ENCODE measurements at places on chromosomes 16 and 17.

DNA sequence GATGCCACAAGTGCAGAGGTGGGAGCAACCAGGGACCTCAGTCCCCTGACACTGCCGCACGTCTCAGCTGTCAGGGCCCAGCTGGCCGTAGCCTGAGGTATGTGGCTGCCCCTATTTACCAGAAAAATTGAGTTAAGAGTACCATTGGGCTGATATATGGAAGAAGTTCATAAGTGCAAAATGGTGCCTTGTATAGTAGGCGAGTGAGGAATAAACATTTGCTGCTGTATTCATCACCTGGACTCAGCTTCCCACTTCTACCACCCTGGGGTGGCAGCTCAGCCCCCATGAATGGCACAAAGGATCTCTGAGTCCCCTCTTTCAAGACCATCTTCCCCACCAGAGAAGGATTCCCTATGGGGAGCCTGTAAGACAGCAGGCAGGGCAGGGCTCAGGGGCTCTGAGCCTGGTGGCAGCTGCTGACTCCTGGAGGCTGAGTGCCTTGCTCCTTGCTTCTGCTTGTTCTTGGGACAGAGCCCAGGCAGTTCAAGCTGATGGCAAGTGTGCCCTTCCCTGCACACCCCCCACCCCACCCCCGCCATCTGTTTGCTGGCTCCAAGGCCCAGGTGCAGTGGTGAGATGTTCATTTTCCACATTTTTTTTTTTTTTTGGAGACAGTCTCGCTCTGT is 29.0 kb downstream of the TRPV2 start:
- DNase-seq, result peak; percentile 74

GRCh38 chr17:10614536-10615155 is 42.5 kb downstream of the MYH3 start:
- DNase-seq, result no peak

GRCh38 chr17:77909236-77909635 is 49.3 kb upstream of the TNRC6C start:
- DNase-seq, result no peak

GRCh38 chr16:8751481-8752311 is 45.7 kb downstream of the TMEM186 start:
- DNase-seq, result no peak

- DNase-seq, result no peak
These were observed 10.0 kb upstream of the CFDP1 start for GRCh38 chr16:75443298-75443697.

GRCh38 chr16:12546918-12547607 is 256.6 kb downstream of the CPPED1 start:
- DNase-seq, result no peak

- no peak for DNase-seq
These were observed 41.3 kb downstream of the RBBP6 start for GRCh38 chr16:24580665-24581064.

DNA sequence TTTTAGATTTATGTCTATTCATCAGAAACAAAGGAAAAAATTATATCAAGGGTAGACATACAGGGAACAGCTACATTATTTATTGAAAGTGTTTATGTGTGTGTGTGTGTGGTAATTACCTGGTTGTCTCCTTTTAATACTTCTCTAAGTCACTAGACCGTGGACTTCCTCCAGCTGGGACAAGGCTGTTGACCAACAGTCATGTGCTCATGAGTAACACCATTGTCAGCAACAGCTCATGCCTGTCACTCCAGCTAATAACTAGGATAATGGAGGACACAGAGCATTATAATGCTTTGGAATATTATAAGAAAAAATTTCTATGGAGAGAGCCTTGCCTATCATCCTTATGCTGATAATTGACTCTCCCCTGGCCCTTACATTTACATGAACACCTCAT is 125.3 kb upstream of the SALL1 start:
- DNase-seq, result no peak

DNA sequence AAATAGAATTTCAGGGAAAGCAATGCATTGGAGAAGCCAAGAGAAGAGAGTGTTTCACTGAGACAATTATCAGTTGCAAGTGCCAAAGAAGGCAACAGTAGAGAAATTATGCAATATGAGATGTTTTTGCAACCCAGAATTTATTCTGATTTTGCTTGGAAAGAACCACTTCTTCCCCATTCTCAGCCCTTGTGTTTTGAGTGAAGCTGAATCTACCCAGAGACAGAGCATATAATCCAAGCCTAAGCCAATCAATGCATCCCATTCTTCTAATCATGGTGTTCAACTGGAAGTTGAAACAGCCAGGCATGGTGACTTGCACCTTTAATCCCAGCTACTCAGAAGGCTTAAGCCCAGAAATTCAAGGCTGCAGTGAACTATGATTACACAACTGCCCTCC is 6.9 kb upstream of the SCNN1G start:
- DNase-seq, result no peak

- no peak for DNase-seq
These were observed 5.6 kb upstream of the TUBG2 start for GRCh38 chr17:42653179-42654124.

DNA sequence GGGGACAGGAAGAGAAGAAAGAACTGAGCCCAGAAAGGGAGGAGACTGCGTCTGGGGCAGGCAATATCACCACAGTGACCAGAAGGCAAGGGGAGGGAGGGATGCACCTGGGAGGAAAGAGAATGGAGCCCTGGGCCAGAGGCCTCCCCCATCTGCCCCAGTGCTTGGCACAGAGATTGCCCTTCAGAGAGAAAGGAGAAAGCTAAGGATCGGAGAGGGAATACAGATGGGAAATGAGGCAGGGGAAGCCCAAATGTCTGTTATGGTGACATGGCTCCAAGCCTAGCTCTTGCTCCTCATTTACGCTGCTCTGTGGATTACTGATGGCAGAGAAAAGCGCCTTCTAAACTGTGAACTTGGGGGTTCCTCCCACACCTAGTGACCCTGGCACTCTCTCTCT is 47.2 kb downstream of the PIPOX start:
- DNase-seq, result no peak

DNA sequence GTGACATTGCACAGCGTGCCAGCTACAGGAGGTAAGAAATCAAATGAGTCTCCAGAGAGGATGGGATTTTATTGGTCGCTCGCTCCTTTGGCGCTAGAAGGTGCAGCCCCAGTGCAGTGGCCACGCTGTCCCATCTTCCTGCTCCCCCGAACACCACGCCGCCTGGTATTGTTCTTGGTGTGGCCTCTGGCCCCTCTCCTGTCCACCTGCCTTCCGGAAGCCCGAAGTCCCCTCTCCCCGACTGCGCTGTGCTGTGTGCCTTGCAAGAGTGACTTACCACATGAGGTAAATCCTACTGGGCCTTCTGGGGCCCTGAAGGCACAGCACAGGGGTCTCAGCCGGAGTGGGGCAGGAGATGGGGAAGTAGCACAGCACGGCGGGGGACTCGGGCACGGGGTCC is 58.2 kb downstream of the MARCHF10 start:
- DNase-seq, result no peak

DNA sequence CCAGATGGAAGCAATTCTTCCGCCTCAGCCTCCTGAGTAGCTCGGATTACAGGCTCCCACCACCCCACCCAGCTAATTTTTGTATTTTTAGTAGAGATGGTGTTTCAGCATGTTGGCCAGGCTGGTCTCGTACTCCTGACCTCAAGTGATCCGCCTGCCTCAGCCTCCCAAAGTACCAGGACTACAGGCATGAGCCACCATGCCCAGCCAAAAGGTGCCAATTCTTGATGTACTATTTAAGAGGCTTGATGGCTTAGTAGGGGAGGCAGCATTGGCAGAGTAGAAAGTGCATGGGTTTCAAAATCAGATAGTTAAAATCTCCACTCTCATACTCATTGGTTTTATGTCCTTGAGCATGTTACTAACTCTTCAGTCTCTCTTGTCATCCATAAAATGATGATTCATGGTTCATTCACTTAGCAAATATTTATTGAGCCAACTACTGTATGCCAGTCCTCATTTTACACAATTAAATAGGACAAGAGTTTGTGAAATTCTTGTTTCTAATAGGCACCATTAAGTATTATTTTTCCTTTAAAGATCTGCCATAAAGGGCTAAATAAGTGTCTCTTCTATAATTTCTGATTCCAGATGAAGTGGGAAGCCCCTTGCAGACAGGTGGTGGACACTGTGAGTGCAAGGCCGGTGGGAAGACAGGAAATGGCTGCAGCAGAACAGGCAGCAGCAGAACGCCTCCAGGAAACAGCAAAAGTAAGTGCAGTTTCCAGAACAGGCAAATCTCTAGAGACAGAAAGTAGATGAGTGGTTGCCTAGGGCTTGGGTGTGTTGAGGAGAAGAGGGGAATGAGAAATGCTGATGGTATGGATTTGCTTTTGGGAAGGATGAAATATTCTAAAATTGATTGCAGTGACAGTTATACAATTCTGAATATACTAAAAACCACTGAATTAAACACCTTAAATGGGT is 8.2 kb upstream of the RPL27 start:
- DNase-seq, result no peak

DNA sequence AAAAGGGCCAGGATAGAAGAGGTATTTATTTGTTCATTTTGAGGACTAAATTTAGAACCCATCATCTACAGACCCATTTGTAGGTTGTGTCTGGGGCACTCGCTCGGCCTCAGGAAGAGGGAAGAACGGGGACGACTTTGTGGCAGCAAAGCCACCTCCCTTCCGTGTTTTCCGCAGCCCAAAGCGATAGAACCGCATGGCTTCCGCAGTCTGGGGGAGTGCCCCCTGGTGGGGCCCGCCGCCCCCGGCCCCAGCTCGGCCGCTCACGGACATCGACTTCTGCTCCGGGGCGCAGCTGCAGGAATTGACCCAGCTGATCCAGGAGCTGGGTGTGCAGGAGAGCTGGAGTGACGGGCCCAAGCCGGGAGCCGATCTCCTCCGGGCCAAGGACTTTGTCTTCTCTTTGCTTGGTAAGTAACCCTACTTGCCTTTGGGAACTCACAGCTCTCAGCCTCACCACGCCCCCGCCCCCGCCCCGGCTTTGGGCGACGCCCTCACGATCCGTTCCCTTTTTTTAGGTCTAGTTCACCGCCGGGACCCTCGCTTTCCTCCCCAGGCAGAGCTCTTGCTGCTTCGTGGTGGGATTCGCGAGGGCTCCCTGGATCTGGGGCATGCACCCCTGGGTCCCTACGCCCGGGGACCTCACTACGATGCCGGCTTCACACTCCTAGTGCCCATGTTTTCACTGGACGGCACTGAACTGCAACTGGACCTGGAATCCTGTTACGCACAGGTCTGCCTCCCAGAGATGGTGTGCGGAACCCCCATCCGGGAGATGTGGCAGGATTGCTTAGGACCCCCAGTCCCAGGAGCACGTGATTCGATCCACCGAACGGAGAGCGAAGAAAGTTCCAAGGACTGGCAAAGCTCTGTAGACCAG is 681 bp downstream of the TMEM102 start:
- DNase-seq, result no peak

GRCh38 chr16:969508-970385 is 1.0 kb downstream of the LMF1 start:
- no peak for DNase-seq

DNA sequence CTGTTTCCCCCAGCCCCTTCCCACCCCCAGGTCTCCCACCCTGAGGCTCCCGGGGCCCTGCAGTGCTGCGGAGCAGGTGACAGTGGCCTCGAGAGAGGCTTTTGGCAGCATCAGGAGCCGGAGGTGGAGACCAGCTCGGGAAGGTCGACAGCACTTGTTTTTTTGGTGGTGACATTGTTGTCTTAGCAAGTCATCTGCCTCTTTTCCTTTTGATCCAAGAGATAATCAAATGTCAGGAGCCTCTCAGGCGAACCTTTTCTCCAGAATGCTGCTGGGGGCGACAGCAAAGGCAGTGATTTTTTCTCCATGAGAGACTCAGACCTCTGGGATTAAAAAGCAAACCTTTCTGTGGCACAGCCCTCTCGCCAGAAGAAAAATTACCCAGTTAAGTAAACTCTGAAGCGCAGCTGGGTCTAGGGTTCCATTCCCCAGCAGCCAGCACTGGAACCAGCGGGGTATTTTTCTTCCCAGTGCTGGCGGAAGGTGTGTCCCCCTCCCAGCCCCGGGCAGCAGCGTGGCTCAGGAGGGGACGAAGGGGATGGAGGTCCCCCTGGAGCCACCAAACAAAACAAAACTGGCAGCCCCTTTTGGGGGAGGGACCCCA is 37.2 kb downstream of the GRIN2C start:
- DNase-seq, result no peak

DNA sequence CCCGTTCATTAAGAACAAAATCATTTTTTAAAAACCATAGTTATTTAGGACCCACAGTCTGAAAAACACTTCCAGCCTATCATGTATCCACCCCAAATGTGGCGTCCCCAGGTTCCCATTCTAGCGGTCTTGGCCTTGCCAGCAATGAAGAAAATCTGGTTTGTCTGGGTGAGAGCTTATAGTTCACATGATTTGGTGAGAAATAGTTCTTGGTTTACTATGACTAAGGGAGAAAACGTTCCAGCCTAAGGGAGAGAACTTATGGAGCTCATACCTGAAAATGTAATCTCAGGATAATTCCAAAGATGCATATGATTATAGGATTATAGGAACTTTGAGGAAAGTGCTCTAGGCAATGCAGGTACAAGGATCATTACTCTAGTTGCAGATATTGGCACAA is 4.8 kb downstream of the MARVELD3 start:
- no peak for DNase-seq

GRCh38 chr17:68658999-68659780 is 58.0 kb upstream of the FAM20A start:
- no peak for DNase-seq

DNA sequence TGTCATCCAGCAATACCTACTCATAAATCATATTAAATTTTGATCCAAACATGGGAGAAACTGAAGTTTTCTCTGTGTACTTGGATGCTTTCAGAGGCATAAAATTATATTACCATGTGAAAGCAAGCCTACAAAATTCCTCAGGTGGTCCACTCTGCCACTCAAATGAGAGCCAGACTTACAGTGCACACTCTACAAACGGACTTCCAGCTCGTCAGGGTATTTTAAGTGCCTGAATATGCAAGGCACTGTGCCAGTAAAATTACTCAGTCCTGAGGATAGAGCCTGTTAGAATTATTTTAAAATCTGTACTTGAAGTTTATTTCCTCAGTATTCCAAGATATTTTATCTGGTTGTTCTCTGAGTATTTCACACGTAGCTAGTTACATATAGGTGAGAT is 54.5 kb downstream of the TENT4B start:
- no peak for DNase-seq

GRCh38 chr17:59093702-59094231 is 12.9 kb downstream of the TRIM37 start:
- no peak for DNase-seq

GRCh38 chr16:76931186-76931585 is 259.8 kb upstream of the MON1B start:
- no peak for DNase-seq

DNA sequence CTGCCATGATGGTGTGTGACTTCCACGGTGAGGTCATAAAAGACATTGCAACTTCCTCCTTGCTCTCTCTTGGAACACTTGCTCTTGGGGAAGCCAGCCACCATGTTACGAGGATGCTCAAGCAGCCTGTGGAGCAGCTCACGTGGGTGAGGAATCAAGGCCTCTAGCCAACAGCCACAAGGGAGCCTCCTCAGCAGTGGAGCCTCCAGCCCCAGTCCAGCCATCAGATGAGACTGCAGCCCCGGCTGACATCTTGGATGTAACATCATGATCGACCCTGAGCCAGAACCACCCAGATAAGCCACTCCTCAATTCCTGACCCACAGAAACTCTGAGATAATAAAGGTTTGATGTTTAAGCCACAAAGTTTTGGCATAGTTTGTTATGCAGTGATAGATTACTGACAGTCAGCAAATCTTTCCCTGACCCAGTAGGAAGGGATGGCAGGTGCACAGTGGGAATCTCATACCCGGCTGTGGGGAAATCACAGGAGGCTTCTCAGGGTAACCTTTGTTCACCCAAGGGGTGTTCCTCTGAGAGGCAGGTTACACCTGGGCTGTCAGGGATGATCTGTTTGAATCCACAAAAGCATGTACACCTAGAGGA is 23.3 kb upstream of the GINS2 start:
- DNase-seq, result no peak

All from NCI-H524 treated with DMSO at 0.1 percent for 48 hours (cell line).